ENCODE measurements at places on chromosomes 11 and 22.

- no peak for DNase-seq
These were observed 10.0 kb upstream of the SGSM1 start for GRCh38 chr22:24796056-24796455.

DNA sequence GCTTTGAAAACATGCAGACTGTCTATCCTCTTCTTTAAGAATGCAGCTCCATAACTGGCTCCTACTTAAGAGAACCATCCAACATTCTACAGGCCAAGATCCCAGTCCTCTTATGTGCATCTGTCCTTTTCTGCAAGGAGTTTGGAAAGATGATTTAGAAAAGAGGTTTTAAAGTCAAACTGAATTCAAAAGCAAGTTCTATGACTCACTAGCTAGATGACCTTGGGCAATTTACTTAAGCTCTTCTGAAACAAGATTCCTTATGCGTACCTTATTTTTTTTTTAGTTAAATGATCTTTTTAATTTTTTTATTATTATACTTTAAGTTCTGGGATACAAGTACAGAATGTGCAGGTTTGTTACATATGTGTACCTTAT, 29.2 kb downstream of the GUCY1A2 start:
- no peak for DNase-seq

DNA sequence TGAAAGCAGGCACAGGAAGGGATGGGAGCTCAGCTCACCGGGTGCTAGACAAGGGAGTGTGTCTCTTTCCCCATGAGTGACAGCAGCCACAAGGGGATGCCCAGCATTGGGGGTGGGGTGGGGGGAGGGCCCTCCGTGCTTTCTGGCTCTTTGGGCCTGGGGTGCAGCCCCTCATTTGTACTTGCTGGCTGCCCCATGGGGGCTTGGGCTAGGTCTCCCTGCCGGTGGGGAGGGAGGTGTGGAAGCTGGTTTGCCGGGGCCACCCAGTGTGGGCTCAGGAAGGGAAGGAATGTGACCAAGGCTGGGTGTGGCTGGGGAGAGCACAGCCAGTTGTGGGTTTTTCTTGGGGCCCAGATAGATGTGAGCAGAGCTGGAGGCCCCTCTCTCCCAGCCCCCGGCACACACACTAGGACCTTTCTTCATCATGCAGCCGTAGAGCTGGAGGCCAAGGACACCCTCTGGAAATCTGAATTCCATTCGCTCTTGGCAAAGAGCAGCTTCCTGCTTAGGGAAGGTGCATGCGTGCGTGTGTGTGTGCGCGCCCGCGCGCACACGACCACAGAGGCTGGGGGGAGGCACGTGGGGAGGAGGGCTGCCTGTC, 25.8 kb downstream of the KCNQ1OT1 start:
- no peak for DNase-seq

GRCh38 chr22:28773461-28773867, 969 bp downstream of the CCDC117 start:
- no peak for DNase-seq

DNA sequence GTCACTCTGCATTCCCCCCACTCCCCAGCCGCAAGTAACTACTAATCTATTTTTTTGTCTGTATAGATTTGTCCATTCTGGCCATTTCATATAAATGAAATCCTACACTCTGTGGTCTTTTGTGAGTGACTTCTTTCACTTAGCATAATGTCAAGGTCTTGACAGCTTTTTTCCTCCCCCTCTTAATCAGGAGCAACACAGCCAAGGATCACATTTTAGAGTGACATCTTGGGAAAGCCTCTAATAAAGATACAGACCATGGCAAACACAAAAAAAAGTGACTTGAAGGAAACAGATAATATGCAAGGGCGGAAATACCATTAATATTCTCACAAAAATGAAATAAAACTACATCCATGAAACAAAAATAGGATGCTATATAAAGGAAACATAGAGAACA, 43.9 kb downstream of the RAB30 start:
- no peak for DNase-seq

DNA sequence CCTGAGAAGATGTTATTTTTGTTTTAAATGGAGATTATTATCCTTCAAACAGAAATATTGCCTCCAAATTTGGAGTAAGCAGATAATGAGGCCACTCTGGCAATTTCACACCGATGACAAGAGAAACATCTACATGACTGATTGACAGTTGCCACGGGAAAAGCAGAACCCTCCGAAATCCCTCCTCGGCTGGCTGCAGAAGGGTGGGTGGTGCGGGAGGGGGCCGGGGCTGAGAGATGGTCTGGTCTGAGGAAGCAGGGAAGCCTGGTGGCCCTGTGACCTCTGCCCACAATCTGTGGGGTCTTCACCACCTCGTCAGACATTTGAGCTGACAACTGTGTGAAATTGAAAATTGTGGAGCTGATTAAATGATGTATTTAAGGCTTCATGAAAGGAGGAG, 503.2 kb downstream of the MN1 start:
- DNase-seq, result no peak

GRCh38 chr11:123195188-123196059, at the start of gene CLMP:
CLMP (minus strand) TSS chr11:123195248; CDS start chr11:123194940, 308 bp downstream.
- DNase-seq, result no peak

- no peak for DNase-seq
These were observed 255.9 kb downstream of the INSC start for GRCh38 chr11:15370495-15371147.

DNA sequence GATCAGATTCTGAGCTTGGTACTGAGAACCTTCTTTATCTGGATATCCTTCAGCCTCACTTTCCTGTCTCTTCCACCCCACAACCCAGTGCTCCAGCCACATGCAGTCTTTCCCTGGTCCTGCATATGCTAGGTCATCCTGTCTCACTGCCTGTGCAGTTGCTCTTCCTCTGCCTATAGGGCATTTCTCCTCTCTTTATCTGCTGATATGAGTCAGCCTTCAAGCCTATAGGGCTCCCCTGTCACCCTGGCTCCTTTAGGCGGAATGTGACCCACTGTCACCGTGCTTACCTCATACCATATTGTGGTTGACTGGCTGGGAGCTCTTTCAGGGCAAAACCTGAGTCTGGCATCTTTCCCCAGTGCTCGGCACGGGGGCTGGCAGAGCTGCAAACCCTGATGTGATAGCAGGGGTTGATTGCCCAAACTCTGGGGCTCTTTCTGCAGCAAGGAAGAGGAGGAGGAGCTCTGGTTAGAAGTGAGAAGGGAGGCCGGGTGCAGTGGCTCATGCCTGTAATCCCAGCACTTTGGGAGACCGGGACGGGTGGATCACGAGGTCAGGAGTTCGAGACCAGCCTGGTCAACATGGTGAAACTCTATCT, 26.3 kb downstream of the MEI1 start:
- no peak for DNase-seq

DNA sequence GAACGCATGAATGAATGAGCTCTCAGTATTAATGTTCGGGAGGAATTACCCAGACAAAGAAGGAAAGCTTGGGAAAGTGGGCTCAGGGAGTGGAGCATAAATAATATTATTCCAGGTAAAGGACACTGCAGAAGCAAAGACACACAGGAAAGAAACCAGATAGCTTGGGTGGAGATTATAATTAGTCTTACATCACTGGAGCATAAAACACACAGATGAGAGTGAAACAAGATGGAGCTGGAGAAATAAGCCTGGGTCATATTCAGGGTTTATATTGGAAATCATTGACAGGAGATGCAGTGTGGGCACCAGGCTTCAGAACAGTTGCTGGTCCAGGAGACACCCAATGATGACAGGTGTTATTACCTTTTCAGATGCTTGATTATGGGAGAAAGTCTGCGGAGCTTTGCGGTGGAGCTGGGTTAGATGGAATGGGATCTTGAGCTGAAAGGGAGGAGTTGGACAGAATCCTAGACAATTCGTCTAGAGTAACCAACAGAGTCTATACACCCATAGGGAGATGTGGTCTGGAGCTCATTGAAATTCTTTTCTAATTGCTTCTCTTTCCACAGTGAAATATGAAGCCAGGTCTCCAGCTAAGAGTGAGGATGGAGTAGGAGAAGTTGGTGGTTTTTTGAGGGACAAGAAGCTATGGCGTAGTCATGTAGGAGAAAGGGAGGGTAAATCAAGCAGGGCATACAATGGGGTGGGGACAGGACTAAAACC, 227.2 kb downstream of the FAM76B start:
- no peak for DNase-seq

GRCh38 chr22:42385696-42386095, 46.5 kb downstream of the NFAM1 start:
- DNase-seq, result no peak

- no peak for DNase-seq
These were observed 15.5 kb downstream of the FLI1 start for GRCh38 chr11:128709402-128709801.

GRCh38 chr22:19903031-19903430, 38.5 kb upstream of the COMT start:
- no peak for DNase-seq

- no peak for DNase-seq
These were observed 563.6 kb downstream of the NTM start for GRCh38 chr11:131934006-131934405.

- no peak for DNase-seq
These were observed 10.6 kb downstream of the PITPNM1 start for GRCh38 chr11:67494371-67495233.

DNA sequence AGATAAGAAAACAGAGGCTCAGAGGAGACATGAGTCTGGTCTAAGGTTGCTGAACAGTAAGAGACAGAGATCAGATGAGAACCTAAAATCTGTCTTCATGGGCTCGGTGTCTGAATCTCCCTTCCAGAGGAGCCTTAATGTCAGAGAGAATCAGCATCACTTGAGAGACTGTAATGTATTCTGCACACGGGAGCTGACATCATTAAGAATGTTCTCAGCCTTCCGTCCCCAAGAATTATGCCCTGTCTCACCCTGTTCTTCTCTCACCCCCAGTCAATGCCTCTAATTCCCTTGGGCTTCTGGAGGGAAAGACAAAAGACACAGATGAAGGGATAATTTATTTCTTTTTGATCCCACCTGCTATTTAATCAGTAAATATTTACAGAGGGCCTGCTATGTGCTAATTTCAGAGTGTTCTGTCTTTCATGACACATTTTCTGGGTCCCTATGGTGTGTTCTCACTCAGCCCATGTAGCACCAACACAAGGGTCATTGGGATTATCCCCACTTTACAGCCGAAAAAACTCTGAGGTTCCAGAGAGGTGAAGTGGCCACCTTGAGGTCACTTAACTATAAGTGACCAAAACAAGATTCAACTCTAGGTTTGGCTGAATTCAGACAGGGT, 61.8 kb downstream of the CD82 start:
- no peak for DNase-seq

- DNase-seq, result no peak
These were observed 16.0 kb downstream of the MAML2 start for GRCh38 chr11:96326959-96327358.

DNA sequence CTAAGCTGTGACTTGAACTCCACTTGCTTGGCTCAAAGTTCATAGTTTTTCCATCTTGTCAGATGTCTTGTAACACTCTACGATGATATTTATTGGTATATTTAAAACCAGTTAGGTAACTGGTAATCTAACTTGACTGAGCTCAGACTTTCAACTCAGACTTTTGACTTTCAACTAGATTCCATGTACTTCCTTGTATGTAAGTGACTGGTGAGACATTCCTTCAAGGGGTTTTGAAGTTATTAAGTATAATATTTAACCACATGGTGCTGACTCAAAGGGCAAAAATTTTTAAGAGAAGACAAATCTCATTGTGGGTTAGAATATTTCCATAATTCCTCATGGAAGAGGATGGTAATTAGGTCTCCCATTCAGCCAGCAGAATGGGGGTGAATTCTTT, 631.3 kb upstream of the ANO5 start:
- DNase-seq, result no peak

DNA sequence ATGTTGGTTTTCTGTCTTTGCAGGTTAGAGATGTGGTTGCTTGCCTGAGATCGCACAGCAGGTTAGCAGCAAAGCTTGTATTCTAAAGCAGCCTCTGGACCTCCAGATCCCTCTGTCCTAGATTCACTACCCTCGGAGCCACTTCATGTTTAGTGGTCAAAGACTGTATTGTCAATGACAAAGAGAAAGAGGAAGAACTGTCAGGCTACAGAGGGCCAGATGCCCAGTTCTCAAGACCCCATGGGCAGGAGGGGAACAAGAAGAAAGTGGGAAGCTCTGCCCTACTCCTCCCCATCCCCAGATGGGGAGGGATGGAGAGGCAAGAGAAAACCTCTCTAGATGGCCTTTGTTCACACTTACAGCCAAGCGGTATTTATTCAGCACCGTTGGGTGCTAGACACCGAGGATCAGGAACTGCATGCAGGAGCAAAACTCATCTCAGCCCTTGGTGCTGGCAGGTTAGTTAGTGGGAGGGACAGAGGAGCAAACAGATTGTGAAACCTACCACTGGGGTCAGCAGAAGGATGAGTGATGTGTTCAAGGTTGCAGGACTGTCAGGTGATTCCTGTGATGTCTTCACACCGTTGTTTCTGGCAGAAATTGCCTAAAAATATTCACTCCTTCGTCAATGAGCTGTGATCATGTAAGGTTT, 38.3 kb upstream of the PTPRJ start:
- DNase-seq, result no peak

DNA sequence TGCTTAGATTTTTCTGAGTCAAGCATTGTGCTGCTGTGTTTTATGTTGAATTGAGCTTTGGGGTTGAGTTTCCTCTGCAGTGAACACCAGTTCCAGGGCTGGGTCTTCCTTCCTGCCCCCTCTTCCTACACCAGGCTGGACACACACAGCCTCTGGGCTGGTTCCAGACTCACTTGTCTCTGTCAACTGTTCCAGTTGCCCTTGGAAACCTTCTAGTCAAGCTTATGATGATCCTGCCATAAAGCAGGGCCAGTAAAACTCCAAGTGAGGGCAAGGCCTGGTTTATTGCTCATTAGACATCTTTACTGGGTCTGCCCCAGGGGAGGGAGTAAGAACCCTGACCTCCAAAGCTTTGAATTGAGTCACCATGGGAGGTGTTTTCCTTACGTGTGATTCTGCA, 61.1 kb downstream of the KIAA1671 start:
- DNase-seq, result no peak

GRCh38 chr11:1358286-1358685, 31.4 kb upstream of the BRSK2 start:
- DNase-seq, result no peak

DNA sequence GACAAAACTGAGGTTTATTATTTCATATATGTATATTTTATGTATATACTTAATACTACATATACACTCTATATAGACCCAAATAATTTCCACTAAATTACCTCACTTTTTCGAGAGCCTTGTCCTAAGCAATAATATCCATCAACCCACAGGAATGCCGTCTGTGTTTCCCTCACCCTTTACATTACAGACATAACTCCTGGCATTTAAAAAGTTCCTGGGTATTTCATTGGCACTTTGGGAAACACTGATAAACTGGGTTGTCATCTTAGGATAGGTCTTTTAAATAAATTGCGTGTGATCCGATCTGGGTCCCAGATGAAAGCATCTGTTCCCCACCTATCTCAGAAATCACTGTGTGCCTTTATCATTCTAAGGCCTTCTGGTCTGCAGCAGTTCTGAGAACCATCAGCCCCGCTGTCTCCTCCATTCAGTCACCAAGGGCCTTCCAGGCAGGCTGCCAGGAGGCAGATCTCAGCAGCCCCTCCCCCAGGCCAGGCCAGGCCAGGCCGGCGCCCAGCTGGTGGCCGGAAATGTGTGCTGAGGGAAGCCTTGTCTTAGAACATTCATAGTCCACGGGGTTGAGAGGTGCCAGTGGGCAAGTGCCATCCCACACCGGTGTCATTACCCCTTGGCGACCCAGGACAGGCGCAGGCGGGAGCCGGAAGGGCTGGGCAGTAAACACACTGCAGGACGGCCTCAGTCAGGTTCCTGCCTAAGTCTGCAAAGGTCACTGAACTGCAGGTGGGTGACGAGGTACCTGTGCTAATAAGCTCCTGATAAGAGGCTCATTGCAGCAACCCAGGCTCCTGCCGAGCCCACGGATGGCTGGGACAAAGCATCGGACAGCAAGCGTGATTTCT, 3.3 kb downstream of the FGF19 start:
- DNase-seq, result no peak

All from activated CD4-positive, alpha-beta T cell treated with anti-CD3 and anti-CD28 coated beads, Interleukin-2, amount 50 U/mL, for 48 hours (primary cell).